ENCODE measurements at places on chromosomes 13 and 19. TPM values are rescaled to one million over a fixed set of nuclear protein-coding genes. Genes with fewer than 3 reads are reported as not detected.
A peak's percentile ranks its signal among the peaks of the same experiment; 100 is the strongest.

ERICH4 gene
- polyA plus RNA-seq: 0.16 TPM

- H3K27ac ChIP-seq: no peak overlapping the region
- H3K36me3 ChIP-seq: peaks cover 64% of the 10 kb centered on the region
- no peak for DNase-seq
- no peaks in the 10 kb centered on the region for H3K27me3 ChIP-seq
- peaks cover 12% of the 10 kb centered on the region for H3K4me1 ChIP-seq
These were observed 19.9 kb upstream of the TINCR start for GRCh38 chr19:5587661-5588060.

DNA sequence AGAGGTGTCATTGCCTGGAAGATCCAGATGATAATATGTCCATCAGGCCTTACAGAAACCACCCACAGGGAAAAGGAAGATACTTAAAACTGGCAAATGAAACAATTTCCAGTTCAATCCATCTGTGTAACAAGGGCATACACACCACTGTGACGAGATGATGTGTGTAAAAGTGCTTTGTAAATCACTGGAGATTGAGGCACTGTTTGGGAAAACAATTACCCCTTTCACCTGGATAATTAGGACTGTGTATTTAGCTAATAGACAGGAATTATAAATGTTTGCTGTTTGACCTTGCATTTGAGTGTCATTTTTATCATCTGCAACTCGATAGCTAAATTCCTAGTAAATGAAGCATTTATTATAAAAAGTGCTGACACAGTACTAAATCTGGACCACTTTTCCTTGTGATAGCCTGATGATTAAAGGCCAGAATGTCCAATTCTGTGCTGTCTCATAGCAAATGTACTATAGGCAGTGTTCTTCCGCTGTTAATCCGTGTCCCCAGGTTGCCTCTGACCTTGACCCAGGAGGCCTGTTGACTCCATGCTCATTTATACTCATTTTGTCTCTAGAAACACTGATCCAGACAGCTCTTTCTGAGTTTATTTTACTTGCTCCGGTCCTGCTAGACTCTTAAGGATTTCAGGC lies 105.8 kb downstream of the LACC1 start:
- H3K36me3 ChIP-seq: no peaks in the 10 kb centered on the region
- H3K4me3 ChIP-seq: no peak overlapping the region
- H3K27ac ChIP-seq: no peak overlapping the region
- peaks cover 4% of the 10 kb centered on the region for H3K4me1 ChIP-seq

- H3K27ac ChIP-seq: no peak overlapping the region
- no peak for DNase-seq
- H3K27me3 ChIP-seq: no peaks in the 10 kb centered on the region
- no peaks in the 10 kb centered on the region for H3K36me3 ChIP-seq
- no peak overlapping the region for H3K4me3 ChIP-seq
- no peaks in the 10 kb centered on the region for H3K4me1 ChIP-seq
These were observed 27.8 kb downstream of the TIMM13 start for GRCh38 chr19:2399582-2399981.

DNA sequence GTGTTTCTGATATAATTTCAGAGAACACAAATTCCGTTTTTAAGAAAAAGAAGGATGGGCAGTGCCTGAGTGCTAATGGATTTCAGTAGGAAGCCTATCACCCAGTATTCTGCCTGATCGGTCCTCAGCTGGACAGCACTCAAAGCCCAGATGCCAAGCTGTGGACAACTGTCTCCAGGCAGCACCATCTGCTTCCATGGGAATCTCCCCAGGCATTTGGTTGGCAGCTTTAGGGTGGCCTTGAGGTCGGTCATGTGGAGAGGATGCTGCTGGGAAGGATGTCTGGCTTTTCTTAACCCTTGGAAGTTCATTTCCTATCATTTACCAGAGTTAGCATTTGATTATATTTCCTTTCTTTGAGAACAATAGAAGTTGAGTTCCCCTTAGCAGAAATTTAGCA lies 311.7 kb downstream of the TBC1D4 start:
- no peak overlapping the region for H3K4me3 ChIP-seq
- H3K27me3 ChIP-seq: no peaks in the 10 kb centered on the region
- no peaks in the 10 kb centered on the region for H3K36me3 ChIP-seq

- H3K4me3 ChIP-seq: no peak overlapping the region
- DNase-seq: no peak
- H3K36me3 ChIP-seq: no peaks in the 10 kb centered on the region
- H3K27me3 ChIP-seq: peaks cover 7% of the 10 kb centered on the region
- H3K4me1 ChIP-seq: no peaks in the 10 kb centered on the region
These were observed 21.8 kb downstream of the HCN2 start for GRCh38 chr19:611481-611868.

DNA sequence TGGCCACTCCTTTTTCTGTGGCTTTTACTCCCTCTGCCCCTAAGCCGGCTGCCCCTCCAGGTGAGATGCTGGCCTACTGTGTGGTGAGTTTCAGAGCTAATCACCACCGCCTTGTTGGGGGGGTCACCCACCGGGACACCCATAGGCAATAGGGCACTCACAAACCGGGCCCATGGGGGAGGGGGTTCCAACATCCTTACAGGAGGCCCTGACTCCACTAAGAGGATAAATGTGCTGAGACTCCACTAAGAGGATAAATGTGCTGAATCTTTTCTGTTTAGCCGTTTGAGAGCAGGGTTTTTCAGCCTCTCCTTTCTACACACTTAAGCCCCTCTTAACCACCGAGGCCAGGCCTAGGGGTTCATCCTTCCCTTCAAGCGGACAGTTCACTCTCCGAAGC lies 73.7 kb downstream of the SLC15A1 start:
- H3K36me3 ChIP-seq: no peaks in the 10 kb centered on the region
- no peak for DNase-seq
- H3K4me1 ChIP-seq: no peaks in the 10 kb centered on the region
- no peak overlapping the region for H3K27ac ChIP-seq

SHISA2 gene
- 4.4 TPM for polyA plus RNA-seq

NTN5 gene
- 0.28 TPM for polyA plus RNA-seq

RASL11A gene
- 15.1 TPM for polyA plus RNA-seq

DNA sequence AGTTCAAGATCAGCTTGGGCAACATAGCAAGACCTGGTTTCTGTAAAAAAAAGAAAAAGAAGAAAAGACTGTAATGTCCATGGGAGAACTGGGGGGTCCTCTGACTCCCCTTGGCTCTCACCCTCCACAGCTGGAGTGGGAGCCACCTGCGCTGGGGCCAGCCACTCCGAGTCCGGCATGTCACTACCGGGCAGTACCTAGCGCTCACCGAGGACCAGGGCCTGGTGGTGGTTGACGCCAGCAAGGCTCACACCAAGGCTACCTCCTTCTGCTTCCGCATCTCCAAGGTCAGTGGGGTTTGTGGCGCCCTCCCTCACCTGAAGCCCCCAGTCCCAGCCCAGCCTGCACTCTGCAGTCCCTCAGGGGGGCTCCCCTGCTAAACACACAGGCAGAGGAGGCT lies 14.7 kb downstream of the RYR1 start:
- no peaks in the 10 kb centered on the region for H3K27me3 ChIP-seq
- H3K36me3 ChIP-seq: no peaks in the 10 kb centered on the region
- no peak overlapping the region for H3K4me3 ChIP-seq
- DNase-seq: no peak

GRCh38 chr13:22114630-22115311 lies 443.9 kb downstream of the FGF9 start:
- H3K4me1 ChIP-seq: peaks cover 2% of the 10 kb centered on the region
- no peak overlapping the region for H3K27ac ChIP-seq
- H3K4me3 ChIP-seq: no peak overlapping the region
- H3K27me3 ChIP-seq: no peaks in the 10 kb centered on the region
- DNase-seq: no peak
- no peaks in the 10 kb centered on the region for H3K36me3 ChIP-seq

GRCh38 chr19:30064771-30065494 lies 122.9 kb downstream of the URI1 start:
- no peaks in the 10 kb centered on the region for H3K36me3 ChIP-seq
- H3K27me3 ChIP-seq: no peaks in the 10 kb centered on the region
- no peak for DNase-seq

DNA sequence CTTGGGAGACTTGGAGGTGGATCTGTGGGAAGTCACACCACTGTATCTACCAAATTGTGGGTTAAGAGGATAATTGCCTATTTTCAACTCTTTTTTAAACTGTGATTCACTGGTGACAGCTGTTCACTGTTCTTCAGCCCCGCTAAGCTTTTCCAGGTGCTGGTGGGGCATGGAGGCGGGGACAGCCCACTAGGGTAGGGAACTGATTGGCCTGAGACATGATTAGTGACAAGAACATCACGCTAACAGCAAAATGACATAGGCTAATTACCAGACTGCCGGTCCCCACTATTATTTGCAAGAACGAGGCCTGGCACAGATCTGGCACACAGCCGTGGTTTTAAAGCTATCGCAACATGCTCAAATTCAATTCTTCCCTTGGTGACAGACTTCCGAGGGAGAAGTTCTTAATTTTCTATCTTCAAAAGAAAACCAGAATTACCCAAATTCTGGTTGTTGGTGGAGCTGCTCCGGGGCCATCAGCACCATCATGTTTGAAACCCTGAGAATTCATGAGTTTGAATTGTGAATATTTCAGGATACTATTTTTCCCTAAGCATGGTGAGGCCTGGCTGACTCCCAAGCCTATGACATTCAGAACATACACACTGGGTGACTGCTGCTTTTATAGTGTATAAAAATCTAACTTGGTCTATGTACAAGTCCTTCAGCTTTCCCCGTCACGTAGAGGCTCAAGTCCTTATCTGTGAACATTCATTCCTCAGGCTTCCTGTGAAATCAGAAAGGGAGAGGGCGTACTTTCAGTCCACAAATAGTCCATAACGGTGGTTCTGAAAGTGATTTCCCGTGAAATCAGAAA lies 17.9 kb downstream of the DOCK9 start:
- H3K4me3 ChIP-seq: no peak overlapping the region
- H3K27ac ChIP-seq: no peak overlapping the region
- H3K4me1 ChIP-seq: peaks cover 6% of the 10 kb centered on the region
- DNase-seq: peak; percentile 37

GJB6 gene
- not detected for polyA plus RNA-seq

DNA sequence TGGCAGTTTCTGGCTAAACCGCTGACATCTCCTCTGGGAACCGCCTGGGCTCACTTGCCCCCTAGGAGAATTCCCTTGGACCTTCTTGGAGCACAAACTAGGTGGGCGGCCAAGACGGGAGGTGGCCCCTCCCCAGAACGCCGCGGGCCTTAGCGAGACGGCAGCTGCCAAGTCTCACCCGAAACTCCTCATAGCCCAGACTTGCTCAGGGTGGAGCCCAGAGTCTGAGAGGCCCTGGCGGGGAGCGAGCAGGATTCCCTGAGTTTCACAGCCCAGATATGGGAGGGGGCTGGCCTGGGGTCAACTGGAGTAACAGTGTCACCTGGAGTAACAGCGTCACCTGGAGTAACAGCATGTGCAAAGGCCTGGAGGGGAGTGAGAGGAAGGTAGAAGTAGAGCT lies 10.1 kb downstream of the TINCR start:
- H3K27me3 ChIP-seq: no peaks in the 10 kb centered on the region
- no peak overlapping the region for H3K4me3 ChIP-seq
- no peak for DNase-seq
- H3K27ac ChIP-seq: no peak overlapping the region
- no peaks in the 10 kb centered on the region for H3K4me1 ChIP-seq

- no peak for DNase-seq
- H3K36me3 ChIP-seq: peaks cover 2% of the 10 kb centered on the region
- H3K4me1 ChIP-seq: peaks cover 8% of the 10 kb centered on the region
- H3K27ac ChIP-seq: no peak overlapping the region
- no peaks in the 10 kb centered on the region for H3K27me3 ChIP-seq
These were observed 1478.3 kb downstream of the UQCRFS1 start for GRCh38 chr19:27734496-27735220.

APC2 gene
- polyA plus RNA-seq: 0.04 TPM

- H3K27me3 ChIP-seq: peaks cover 4% of the 10 kb centered on the region
- no peak overlapping the region for H3K27ac ChIP-seq
- H3K4me3 ChIP-seq: no peak overlapping the region
- DNase-seq: no peak
These were observed 56.1 kb upstream of the NFIC start for GRCh38 chr19:3310280-3310679.

All from lung (tissue), 17 donors.